ENCODE measurements at places on chromosomes 1 and 21.

GRCh38 chr1:200082329-200082728, 54.8 kb downstream of the NR5A2 start:
- H3K27ac ChIP-seq = no peak overlapping the region
- no peaks in the 10 kb centered on the region for H3K4me1 ChIP-seq
- H3K27me3 ChIP-seq = no peaks in the 10 kb centered on the region
- DNase-seq = no peak

- H3K4me3 ChIP-seq = peak overlapping the region; percentile 8
- H3K27ac ChIP-seq = no peak overlapping the region
- H3K36me3 ChIP-seq = no peaks in the 10 kb centered on the region
- peaks cover 16% of the 10 kb centered on the region for H3K27me3 ChIP-seq
- DNase-seq = no peak
These were observed 1.3 kb upstream of the CACNA1E start for GRCh38 chr1:181482001-181482430.

DNA sequence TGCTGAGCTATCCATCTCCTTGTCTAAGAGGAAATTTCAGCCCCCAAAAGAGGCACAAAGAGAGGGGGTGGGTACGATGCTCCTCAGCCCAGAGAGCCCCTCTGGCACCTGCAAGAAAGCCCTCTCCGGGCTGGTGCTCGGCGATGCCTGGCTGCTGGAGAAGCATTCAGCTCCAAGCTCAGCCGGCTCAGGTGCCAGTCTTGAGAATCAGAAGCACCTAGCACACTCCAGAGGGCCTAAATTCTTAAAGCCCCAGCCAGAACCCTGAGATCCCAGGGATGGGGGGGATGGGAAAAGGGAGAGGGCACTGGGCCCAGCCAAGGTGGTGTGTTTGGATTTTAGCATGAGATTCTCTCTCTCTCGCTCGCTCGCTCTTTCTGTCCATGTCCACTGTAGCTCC, 2.9 kb downstream of the GRIK3 start:
- H3K36me3 ChIP-seq = no peaks in the 10 kb centered on the region
- no peaks in the 10 kb centered on the region for H3K27me3 ChIP-seq
- H3K4me1 ChIP-seq = peaks cover 5% of the 10 kb centered on the region
- no peak overlapping the region for H3K4me3 ChIP-seq

- no peak overlapping the region for H3K27ac ChIP-seq
- no peaks in the 10 kb centered on the region for H3K27me3 ChIP-seq
- H3K36me3 ChIP-seq = no peaks in the 10 kb centered on the region
- peaks cover 6% of the 10 kb centered on the region for H3K4me1 ChIP-seq
- H3K4me3 ChIP-seq = no peak overlapping the region
- DNase-seq = no peak
These were observed 7.5 kb downstream of the COL9A2 start for GRCh38 chr1:40309374-40310128.

- H3K4me3 ChIP-seq = no peak overlapping the region
- no peak for DNase-seq
- no peak overlapping the region for H3K27ac ChIP-seq
- H3K4me1 ChIP-seq = no peaks in the 10 kb centered on the region
- H3K36me3 ChIP-seq = no peaks in the 10 kb centered on the region
These were observed 13.5 kb downstream of the KCNK1 start for GRCh38 chr1:233627376-233627775.

GRCh38 chr1:182283746-182284544, 107.6 kb downstream of the GLUL start:
- H3K36me3 ChIP-seq = no peaks in the 10 kb centered on the region
- H3K4me1 ChIP-seq = peaks cover 9% of the 10 kb centered on the region
- DNase-seq = no peak

DNA sequence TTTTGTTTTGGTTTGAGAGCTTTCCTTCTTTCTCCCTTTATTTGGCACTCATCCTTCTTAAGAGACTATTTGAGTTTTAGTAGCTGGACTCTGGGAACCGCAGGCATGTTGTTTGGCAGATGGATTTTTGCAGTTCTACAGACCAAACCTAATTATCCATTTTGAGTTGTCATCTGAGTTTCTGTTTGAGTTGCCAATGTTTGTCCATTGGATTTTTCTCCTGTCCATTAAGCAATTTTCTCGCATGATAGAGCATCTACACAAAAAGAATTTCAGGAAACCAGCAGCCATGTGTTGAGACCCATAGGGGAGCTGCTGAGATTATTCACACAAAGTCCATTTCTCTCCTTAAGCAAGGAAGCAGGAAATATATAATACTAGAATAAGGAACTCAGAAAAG, 17.2 kb upstream of the CXADR start:
- no peak overlapping the region for H3K27ac ChIP-seq
- H3K4me1 ChIP-seq = no peaks in the 10 kb centered on the region
- H3K36me3 ChIP-seq = no peaks in the 10 kb centered on the region
- DNase-seq = no peak
- no peak overlapping the region for H3K4me3 ChIP-seq

GRCh38 chr1:99682291-99682751, 36.4 kb downstream of the PALMD start:
- no peak overlapping the region for H3K4me3 ChIP-seq
- H3K27ac ChIP-seq = no peak overlapping the region
- H3K27me3 ChIP-seq = no peaks in the 10 kb centered on the region
- H3K4me1 ChIP-seq = peaks cover 19% of the 10 kb centered on the region
- no peak for DNase-seq

DNA sequence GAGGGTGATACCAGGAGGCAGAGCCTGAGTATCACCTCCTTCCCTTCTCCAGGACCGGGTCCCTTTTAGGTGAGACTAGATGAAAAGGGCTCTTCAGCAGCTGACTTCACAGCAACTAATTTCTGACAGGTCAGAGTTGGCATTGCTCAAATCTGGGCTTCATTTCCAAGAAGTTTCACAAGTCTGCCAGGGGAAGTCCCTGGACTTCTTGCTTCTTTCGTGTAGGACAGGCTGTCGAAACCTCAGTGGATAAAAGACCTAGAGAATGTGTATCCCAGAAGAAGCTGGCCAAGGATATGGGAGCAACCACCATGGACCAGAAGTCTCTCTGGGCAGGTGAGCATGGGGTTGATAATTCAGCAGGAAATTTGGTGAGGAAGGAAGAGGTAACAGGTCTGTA, at the start of gene CHI3L2:
TSS of gene CHI3L2 (plus strand) at position 280 of the 400 bp plus-strand sequence. CDS start at position 297, 17 bp downstream.
- peak within 1 kb of the TSS; percentile 51 for H3K27ac ChIP-seq
- no peak for DNase-seq
- no peak within 1 kb of the TSS for H3K4me3 ChIP-seq
- H3K36me3 ChIP-seq = no peaks in the 10 kb centered on the region

- H3K27ac ChIP-seq = no peak overlapping the region
- H3K27me3 ChIP-seq = no peaks in the 10 kb centered on the region
- H3K4me3 ChIP-seq = no peak overlapping the region
- H3K4me1 ChIP-seq = peaks cover 14% of the 10 kb centered on the region
- no peaks in the 10 kb centered on the region for H3K36me3 ChIP-seq
These were observed 9.4 kb upstream of the FMO3 start for GRCh38 chr1:171081314-171081753.

DNA sequence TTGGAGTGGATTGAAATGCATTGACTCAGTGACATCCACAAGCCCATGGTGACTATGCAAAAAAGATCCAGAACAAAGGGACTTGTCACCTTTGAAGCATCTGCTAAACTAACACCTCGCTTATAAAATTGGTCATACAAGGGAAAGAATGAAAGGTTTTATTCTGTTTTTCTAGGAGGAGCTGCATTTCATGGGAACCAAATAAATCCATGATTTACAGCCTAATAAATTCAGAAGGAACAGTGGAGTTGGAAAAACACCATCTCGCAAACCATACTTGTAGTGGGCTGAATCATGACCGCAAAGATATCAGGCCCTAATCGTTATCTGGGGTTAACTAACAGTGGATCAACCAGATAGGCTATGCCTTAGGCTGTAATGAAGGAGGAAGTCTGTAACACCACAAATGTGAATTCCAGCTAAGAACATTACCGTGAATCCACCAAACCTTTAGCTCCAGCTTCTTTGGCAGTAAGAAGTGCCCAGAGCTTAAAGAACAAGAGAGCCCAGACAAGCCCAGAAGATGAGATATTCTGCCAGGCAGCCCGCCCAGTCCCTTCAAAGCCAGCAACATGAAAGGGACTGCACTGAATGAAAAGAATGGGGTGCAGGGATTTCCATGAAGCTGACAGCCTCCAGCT, 27.4 kb downstream of the RSPH1 start:
- H3K27ac ChIP-seq = no peak overlapping the region
- H3K4me3 ChIP-seq = no peak overlapping the region
- H3K36me3 ChIP-seq = no peaks in the 10 kb centered on the region
- no peaks in the 10 kb centered on the region for H3K27me3 ChIP-seq
- peaks cover 28% of the 10 kb centered on the region for H3K4me1 ChIP-seq

GRCh38 chr1:214126697-214127146, 138.9 kb downstream of the PROX1 start:
- no peak overlapping the region for H3K27ac ChIP-seq
- no peak overlapping the region for H3K4me3 ChIP-seq
- H3K36me3 ChIP-seq = no peaks in the 10 kb centered on the region
- no peaks in the 10 kb centered on the region for H3K4me1 ChIP-seq

DNA sequence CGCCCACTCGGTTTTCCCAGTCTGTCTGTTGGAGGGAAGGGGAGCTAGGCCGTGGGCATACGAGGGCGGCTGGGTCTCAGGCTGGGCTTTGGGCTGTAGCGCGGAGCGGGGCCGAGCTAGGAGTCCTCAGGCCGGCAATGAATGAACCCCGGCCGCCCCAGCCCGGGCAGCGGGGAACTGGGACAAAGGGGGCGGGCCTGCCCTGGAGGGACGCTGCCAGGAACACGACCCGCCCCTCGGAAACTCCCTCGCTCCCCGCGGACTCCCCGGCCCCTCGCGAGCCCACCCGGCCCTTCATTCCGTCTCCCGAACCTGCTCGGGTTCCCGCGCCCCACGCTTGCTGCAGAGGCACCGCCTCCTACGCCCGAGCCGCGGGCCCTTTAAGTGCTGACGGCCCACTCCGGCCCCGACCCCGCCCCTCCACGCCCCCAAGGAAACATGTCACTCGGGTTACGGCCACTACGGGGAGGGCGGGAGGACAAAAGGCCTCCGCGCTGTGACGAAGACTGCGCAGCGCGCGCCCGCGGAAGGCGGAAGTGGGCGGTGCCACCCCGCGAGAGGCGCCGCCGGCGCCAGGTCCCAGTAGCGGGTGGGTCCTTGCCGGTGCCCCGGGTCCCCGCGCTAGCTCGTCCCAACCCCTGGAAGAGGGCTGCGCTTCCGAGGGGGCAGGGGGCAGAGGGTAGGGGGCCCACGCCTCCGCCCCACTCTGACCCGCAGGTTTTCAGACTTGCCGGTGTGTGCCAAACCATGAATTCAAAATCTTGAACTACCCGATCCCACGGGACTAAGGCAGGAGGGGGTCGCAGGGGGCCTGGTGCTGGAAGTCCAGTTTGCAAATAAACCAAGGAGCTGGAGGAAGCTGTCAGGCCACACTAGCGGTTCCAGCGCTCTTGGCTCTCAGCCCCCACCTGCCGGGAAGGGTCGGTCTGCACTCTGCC, at the start of gene GALE:
TSS of gene GALE (minus strand) at position 355 of the 938 bp plus-strand sequence. CDS start 1,747 bp downstream, outside the sequence.
- H3K27me3 ChIP-seq = no peaks in the 10 kb centered on the region
- peak within 1 kb of the TSS; percentile 77 for H3K27ac ChIP-seq
- peaks cover 26% of the 10 kb centered on the region for H3K4me1 ChIP-seq
- peaks cover 17% of the 10 kb centered on the region for H3K36me3 ChIP-seq
- DNase-seq = no peak
- peak within 1 kb of the TSS; percentile 97 for H3K4me3 ChIP-seq

DNA sequence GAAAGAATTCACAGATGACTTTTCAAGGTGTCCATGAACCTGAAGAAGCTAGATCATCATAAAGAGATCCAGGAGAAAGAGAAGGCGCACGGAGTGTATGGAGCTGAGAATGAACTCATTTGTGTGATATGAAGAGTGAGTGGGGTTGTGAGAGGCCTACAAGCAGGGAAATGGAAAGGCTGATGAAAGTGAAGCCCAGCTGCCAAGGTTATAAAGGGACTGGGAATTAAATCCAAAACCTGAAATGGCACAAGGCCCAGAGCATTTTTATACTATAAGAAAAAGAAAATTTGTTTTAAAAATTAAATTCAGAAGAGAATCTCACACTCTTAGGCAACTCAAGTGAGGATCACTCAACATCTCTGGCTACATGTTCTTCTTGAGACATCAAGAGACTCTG, 43.4 kb downstream of the HSD3B1 start:
- no peaks in the 10 kb centered on the region for H3K36me3 ChIP-seq
- H3K4me3 ChIP-seq = no peak overlapping the region
- H3K27ac ChIP-seq = no peak overlapping the region
- DNase-seq = peak; percentile 40
- no peaks in the 10 kb centered on the region for H3K4me1 ChIP-seq

- H3K27ac ChIP-seq = no peak overlapping the region
- no peak overlapping the region for H3K4me3 ChIP-seq
- H3K4me1 ChIP-seq = peaks cover 19% of the 10 kb centered on the region
- DNase-seq = no peak
- no peaks in the 10 kb centered on the region for H3K36me3 ChIP-seq
These were observed 426.1 kb downstream of the PLPP3 start for GRCh38 chr1:56153276-56153675.

DNA sequence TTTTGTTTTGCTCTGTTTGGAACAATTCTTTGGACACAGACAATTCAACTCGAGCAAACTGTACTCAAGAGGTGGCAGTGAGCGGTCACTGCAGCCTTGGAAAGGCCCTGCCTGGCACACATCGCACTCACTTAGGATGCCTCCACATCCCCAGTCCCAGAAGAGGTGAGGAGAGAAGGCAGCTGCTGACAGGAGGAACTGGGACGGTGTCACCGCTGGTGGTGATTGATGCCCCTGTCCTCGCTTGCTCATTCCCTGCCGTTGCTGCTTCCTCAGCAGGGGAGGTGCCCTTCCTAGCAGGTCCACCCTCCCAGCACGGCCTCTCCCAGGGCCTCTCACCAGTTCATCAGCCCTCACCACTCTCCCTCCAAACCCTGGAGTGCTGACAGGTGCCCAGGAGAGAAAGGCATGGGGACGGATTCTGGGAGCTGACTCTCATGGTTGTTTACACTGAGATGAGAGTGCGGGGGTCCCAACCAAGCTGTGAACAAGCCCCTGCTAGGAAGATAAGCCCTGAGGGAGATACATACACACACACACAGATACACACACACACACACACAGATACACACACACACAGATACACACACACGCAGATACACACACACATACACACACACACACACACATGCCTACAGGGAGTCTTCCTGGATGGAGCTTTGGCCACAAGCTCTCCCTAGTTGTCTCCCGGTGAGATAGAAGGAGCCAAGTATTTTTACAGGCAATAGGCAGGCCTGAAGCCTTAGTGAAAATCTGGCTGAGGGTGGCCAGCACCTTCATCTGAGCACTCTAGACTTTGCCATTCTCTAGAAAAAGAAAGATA, 101.1 kb downstream of the CDC7 start:
- no peaks in the 10 kb centered on the region for H3K4me1 ChIP-seq
- DNase-seq = no peak
- H3K27me3 ChIP-seq = no peaks in the 10 kb centered on the region
- no peak overlapping the region for H3K4me3 ChIP-seq
- H3K27ac ChIP-seq = peak overlapping the region; percentile 25

DNA sequence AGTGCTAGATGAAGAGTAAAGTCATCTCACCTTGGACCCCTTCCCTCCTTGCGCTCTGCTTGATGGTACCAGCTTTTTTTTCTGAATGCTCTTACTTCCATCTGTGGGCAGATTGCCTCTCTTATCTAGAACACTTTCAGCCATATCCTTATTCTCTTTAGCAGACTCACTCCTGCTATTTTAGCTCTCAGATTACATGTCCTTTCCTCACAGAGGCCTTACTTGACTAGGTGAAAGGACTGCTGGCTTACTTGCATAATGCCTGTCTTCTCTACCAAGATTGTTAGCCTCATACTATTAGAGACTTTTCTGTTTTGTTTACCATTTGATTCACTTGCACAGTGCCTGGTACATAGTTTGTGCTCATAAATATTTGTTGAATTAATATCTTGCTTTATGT, 9.3 kb downstream of the IFI44 start:
- no peak for DNase-seq
- no peak overlapping the region for H3K4me3 ChIP-seq
- H3K27ac ChIP-seq = no peak overlapping the region
- no peaks in the 10 kb centered on the region for H3K27me3 ChIP-seq
